Activated CD4-positive, alpha-beta T cell treated with anti-CD3 and anti-CD28 coated beads, Interleukin-2, amount 50 U/mL, for 24 hours (primary cell): ENCODE measurements at places on chromosomes 13 and 19.

DNA sequence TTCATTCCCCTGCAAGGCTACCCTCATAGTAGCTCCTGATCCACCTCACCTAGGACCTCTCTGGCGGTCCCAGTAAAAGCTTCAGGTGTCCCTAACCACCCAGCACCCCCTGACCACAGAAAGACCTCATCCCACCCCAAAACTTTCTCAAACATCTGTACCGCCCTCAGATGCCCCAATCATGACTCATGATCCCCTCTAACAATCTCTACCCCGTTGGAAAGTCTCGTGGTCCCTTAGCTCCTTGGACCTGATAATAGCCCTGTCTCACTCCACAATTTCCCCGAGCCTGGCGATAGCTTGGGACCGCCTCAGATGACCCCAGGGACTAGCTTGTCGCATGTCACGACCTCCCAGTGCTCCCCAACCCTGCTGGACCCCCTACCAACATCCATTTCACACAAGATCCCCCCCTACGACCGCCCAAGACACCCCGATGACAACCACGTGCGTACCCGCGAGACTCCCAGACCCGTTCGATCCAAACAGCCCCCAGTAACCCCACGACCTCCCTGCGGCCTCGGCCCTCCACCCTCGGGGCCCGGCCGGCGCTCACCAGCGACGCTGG is 450 bp downstream of the NDUFA11 start:
- no peak for DNase-seq

GRCh38 chr19:19575411-19575810 is 37.3 kb downstream of the CILP2 start:
- DNase-seq = no peak

DNA sequence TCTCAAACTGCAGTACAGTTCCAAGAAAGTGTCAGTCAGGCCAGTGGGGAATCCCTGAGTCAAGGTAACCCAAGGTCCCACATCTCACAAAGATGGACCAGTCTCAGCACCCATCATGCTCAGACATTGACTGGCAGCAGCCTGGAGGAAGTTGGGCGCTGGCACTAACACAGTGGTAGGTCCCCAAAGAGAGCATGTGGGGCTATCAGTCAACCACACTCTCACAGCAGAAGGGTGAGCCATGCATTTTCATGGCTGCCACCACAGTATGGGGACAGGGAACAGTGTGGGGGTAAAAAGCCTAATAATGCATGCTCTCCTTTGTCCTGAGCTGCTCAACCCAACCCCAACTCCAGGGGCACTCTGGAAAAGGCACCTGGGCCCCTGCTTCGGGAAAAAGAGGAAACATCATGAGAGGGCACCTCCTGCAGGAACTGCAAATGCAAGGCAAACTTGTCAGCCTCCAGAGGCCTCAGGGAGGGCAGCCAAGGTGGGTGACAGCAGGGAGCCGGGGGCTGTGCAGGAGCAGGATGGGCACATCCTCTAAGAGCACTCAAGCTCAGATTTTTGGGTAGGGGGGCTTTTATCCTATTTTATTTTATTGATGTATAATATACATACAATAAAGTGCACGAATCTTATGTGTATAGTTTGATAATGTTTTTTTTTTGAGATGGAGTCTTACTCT is 9.5 kb upstream of the PLEKHF1 start:
- no peak for DNase-seq

DNA sequence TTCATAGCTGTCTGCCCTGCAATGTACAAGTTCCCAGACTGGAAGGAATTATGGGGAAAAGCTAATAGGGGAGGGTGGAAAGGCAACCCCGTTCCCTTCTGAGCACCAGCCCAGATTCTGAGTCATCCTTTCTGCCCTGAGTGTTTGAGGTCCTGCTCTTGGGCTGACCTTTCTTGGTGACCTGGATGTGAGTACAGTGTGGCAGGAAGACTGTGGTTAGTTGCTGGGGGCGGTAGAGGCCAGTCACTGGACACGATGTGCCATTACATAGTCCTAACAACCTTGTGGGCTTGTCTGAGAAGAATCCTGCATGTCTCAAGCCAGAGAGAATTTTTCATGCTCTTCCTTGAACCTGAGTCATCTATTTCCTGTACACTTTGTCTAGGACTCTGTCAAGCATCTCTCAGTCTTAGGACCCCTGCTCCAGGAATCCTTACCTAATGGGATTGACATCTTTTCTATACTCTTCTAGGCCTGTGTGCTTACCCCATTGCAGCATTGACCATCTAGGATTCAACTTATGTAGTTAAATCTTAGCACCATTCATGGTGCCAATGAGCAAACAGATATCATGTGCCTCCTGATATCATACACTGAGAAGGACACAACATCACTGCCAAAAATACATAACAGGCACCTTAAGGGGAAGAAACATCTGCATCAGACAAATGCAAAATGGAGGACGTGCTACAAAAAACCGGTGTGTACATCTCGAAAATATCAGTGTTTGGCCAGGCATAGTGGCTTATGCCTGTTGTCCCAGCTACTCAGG is 8.1 kb upstream of the ANGPTL4 start:
- DNase-seq = no peak

DNA sequence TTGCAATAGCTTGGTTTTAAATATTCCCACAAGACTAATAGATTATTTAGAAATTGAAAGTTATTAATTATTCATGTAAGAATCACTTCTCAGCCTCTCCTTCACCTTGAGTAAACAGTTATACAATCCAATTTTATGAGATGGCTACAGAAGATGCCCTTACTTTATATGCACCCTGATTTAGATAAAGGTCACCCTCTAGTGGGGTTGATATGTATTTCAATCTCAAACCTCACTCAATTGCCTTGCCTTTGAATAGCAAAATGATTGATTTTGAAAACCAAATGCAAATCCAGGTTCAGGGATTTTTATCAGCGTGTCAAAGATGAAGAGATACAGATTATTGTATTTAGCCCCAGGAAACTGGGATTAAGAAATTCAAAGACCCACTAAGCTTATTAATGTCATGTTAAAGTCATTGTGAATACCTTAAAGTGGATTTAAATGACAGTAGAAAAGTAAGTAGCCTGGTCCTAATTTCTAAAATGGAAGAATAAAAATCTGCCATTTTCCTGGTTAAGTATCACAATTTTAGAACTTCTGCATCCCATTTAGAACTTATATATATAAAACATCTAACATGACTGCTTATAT is 305.1 kb downstream of the ITGBL1 start:
- no peak for DNase-seq

GRCh38 chr13:34044660-34045080 is 226.7 kb downstream of the RFC3 start:
- DNase-seq = no peak

- no peak for DNase-seq
Measured at GRCh38 chr19:48806518-48806817, 4.4 kb downstream of the BCAT2 start.

DNA sequence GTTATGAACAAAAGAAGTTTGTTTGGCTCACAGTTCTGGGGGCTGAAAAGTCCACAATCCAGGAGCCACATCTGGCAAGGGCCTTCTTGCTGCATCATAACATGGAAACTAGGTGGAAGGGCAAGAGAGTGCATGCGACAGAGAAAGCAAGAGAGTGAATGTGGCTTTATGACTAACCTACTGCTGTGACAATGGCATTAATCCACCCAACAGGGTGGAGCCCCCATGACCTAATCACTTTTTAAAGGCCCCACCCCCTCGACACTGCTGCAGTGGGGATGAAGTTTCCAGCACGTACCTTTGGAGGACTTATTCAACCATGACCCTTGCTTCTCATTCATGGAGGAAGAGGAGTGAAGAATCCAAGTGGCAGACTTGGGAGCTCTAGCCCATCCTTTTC is 30.0 kb upstream of the RFXAP start:
- DNase-seq = no peak

DNA sequence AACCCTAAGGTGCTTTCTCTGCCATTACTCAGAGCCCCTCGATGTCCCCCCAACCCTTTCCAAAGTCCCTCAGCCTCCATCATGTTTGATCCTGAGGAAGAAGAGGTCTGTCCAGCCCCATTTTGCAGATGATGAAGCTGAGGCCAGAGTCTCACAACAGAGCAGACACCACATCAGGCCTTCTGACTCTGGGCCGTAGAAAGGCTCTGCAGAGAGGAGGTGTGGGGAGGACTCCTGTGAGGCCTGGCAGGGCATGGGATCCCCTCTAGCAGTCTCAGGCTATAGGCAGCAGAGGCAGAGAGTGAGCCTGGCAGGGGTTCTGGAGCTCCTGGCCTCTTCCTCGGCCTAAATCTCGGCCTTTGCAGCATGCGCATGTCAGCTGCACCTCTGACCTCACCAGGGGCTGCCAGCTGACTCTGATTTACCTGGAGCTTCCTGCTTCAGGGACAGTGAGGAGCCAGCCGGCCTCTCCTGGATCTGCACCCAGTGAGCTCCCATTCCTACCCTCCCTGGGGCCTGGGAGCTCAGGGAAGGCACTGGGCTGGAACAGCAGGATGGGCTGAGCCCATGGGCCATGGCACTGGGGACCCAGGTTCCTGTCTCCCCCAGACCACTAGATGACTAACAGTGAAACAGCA is 41.7 kb upstream of the VSTM2B start:
- DNase-seq = no peak

- DNase-seq = no peak
Measured at GRCh38 chr19:5470264-5470671, 15.1 kb downstream of the ZNRF4 start.

DNA sequence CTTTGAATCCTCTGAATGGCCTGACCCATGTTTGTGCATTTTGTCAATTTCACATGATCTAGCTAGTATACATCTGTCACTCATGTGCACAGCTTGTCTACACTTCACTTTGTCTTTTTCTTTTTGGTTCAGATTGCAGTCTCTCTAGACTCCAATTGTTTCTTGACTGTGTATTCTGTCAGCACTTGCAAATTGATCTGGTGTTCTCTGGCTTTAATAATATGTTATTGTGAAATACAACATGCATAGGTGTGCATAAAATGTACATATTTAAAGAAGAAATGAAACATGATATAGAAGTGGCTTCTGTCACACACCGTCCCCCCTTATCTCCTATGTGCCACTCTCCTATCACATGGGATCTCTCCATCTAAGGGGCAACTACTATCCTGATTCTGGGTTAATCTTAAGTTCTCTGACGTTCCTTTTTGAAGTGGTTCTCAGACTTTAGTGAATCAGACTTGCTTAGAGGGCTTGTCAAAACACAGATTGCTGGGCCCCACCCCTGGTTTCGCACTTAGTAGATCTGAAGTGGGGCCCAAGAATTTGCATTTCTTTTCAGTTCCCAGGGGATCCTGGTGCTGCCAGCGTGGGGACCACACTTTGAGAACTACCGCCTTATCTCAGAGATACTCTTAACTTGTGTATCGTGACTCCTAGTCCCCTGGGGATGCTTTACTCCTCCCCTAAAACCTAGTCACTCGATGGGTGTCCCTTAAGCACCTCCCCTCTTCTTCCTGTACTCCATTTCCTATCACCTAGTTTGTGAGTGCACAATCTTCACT is 5.8 kb downstream of the KRTDAP start:
- no peak for DNase-seq

DNA sequence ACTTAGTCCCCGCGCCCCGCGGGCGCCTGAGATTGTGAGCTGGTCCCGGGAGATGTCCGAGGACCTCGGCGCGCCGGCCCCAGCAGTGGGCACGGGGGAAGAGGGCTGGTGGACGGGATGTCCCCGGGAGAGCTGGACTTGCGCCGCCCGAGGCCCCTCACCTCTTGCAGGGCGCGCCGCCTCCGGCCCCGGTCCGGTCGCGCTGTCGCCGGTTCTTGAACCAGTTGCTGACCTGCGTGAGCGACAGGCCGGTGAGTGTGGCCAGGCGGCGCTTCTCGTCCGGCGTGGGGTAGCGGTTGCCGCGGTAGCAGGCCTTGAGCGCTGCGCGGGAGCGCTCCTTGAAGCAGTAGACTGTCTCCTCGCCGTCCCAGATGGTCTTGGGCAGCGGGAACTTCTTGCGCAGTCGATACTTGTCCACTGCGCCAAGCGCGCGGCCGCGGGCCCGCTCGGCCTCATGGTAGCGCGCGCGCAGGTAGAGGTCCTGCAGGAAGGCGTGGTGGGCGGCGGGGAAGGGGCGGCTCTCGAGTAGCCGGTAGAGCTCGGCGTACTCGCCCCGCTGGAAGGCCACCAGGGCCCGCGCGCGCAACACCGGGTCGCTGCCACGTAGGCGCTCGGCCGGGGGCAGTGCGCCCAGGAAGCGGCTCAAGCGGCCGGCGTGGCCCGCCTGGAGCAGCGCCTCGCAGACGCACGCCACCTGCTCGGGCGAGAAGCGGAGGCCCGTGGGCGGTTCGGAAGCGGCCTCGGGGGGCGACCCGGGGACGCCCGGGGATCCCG is 984 bp downstream of the SIX5 start:
- no peak for DNase-seq
